ENCODE measurements at places on chromosomes 6 and 20. TPM values are rescaled to one million over a fixed set of nuclear protein-coding genes. Genes with fewer than 3 reads are reported as not detected.

DNA sequence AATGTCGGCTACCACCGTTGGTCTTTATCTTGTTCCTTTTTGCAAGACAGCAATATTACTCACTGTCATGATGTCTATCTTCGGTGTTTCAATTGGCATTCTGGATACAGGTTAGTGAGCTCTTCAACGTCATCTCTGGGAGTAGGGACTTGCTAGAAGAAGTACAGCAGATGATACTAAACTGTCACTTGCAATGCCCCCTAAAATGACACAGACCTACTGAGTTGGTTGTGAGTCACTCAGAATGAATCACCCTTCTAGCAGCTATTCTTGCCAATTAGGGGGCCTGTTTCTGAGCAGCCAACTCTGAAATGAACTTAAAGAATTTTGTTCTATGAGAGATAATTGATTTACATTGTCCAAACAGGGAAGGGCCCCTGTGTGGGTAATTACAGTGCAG is 176.5 kb downstream of the SLC16A10 start:
- peaks cover 6% of the 10 kb centered on the region for H3K36me3 ChIP-seq
- H3K27me3 ChIP-seq, result no peaks in the 10 kb centered on the region
- no peaks in the 10 kb centered on the region for H3K4me1 ChIP-seq
- DNase-seq, result no peak
- H3K4me3 ChIP-seq, result no peak overlapping the region

GRCh38 chr20:63322933-63323273 is 29.9 kb downstream of the COL20A1 start:
- H3K27ac ChIP-seq, result no peak overlapping the region
- no peak overlapping the region for H3K4me3 ChIP-seq
- H3K4me1 ChIP-seq, result no peaks in the 10 kb centered on the region
- H3K36me3 ChIP-seq, result no peaks in the 10 kb centered on the region
- H3K27me3 ChIP-seq, result no peaks in the 10 kb centered on the region

The RBM38 gene
- 80.5 TPM for total RNA-seq

The RNF39 gene
- total RNA-seq, result 0.85 TPM

- H3K4me3 ChIP-seq, result no peak overlapping the region
- H3K36me3 ChIP-seq, result no peaks in the 10 kb centered on the region
- no peaks in the 10 kb centered on the region for H3K27me3 ChIP-seq
- no peak for DNase-seq
- H3K27ac ChIP-seq, result no peak overlapping the region
Observed at GRCh38 chr20:33012327-33013189, 5.1 kb downstream of the BPIFB2 start.

The MCCD1 gene
- not detected for total RNA-seq

The CDH4 gene
- 4.2 TPM for total RNA-seq

DNA sequence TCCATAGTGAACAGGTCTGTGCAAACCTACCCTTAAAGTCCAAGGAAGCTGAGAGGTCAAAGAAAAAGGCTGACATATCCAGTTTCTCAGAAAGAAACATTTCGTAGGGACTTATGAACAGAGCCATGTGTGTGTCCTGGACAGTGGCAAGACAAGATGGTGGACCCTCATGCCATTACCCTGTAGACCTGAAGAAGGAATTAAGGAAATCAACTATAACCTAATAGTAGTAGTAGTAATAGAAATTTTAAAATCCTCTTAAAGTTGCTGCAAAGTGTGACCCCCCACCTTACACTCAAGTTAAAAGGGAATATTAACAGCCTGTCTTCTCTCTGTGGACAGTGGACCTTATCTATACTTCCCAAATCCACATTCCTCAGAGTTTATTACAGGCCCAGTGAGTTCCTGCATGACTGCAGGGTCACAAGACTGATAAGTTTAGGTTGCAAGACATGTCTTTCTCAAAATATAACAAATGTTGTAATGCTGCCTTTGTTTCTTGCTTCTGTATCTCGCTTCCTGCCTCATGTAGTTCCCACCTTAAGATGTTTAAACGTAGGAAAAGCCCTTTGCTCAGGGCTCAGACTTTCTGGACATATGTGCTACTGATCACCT is 10.6 kb downstream of the IL22RA2 start:
- no peak overlapping the region for H3K4me3 ChIP-seq
- H3K4me1 ChIP-seq, result no peaks in the 10 kb centered on the region
- no peak for DNase-seq
- H3K27ac ChIP-seq, result no peak overlapping the region
- H3K27me3 ChIP-seq, result no peaks in the 10 kb centered on the region

The LRRC1 gene
- 16.6 TPM for total RNA-seq

DNA sequence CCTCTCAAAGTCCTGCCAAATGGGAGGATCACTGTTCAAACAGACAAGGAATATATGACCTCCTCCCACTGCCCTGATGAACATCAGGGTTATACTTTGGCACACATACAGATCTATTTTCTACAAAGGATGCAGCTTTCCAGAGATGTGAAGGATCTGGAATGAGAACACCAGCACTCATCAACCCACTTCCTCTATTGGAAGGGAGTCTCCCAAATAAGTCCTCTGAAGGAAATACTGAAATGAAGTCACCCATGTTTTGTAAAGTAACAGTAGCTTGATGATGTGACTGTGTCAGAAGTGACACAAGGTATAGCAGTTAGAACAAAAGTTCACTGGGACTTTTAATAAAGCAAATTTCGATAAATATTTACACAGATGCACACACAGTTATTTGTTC is 104.9 kb downstream of the OGFRL1 start:
- no peak overlapping the region for H3K4me3 ChIP-seq
- peaks cover 12% of the 10 kb centered on the region for H3K4me1 ChIP-seq
- H3K36me3 ChIP-seq, result no peaks in the 10 kb centered on the region
- no peak overlapping the region for H3K27ac ChIP-seq

DNA sequence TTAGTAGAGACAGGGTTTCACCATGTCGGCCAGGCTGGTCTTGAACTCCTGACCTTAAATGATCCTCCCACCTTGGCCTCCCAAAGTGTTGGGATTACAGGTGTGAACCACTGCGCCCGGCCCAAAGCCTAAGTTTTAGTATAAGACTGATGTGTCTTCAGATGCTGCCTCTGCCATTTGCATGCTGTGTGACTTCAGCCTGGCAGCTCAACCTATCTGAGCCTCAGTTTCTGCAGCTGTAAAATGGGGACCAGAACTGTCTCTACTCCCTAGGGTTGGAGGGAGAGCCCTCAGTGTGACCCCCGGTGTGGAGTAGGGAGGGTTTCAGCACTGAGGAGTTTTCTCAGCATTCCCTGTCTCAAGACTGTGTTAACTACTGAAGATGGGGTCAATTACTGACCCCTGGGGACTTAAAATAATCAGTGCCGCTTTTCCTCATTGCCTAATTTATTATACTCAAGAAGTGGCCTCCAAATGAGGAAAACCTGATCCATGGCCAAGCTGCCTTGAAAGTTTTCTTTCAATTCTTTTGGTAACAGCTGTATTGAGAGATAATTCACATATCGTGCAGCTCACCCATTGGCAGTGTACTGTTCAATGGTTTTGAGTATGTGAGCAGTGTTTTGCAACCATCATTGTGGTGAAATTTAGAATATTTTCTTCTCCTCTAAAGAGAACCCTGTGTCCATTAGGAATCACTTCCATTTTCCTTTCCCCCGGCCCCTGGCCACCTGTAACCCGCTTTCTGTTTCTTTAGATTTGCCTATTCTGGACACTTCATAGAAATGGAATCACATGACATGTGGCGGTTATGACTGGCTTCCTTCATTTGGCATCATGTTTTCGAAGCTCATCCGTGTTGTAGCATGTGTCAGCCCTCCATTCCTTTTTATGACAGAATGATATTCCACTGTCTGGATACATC is 64.8 kb downstream of the PHACTR3 start:
- H3K4me1 ChIP-seq, result no peaks in the 10 kb centered on the region
- H3K4me3 ChIP-seq, result no peak overlapping the region
- H3K36me3 ChIP-seq, result no peaks in the 10 kb centered on the region
- DNase-seq, result no peak

DNA sequence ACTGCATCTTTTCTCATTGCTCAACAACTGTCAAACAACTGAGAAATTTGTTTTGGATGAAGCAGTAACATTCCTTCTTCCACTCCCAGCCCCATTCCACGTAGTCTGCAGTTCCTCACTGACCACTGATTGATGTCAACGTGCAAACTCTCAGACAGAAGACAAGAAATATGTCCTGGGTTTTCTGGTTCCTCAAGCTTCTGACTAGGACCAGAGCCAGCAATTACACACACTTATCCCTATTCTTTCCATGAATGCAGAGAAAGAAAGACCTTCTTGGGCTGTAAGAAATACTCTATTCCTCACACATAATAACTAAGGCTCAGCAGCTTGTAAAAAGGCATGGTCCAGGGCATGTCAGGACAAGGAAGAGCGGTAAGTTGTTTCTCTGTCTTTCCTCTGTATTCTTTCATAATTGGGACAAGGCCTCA is 790.1 kb upstream of the SLC35B3 start:
- H3K4me3 ChIP-seq, result no peak overlapping the region
- no peaks in the 10 kb centered on the region for H3K4me1 ChIP-seq
- no peaks in the 10 kb centered on the region for H3K36me3 ChIP-seq
- DNase-seq, result no peak
- H3K27ac ChIP-seq, result no peak overlapping the region

DNA sequence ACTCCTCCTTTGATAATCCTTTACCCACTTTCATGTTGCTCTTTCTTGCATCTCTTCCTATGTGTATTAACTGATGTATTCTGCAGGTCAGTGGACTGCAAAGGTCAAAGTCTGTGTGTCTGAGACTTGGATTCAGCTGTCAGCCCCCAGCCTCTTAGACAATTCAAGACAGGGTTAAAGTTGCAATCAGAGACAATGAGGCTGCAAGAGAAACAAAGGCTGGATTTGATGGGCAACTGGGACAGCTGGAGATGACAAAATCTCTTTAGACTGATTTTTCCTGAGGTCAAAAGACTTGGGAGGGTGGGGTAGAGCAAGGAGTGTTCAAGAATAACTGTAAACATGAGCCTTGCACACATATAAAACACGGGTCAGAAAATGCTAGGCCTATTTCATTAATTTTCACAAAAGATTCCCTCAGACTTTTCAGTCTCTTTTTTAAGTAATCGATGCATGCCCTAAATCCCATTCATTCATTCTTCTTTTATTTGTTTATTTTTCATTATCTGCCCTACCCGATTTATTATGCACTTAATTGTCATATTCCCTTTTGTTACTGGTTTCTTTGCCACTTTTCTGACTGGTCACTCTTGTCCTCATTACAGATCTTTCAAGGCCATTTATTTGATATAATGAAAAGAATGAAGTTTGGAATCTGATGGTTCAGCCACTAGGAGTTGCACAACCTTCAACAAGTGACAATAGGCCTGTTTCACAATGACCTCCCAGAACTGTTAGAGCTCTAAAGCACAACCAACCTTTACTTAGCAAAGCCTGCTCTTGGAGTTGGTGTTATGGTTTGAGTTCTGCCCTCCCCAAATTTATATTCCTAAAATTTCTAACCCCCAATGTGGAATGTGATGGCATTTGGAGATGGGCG is 33.8 kb upstream of the AKAP12 start:
- no peaks in the 10 kb centered on the region for H3K27me3 ChIP-seq
- no peaks in the 10 kb centered on the region for H3K36me3 ChIP-seq
- H3K27ac ChIP-seq, result no peak overlapping the region
- no peak overlapping the region for H3K4me3 ChIP-seq
- no peak for DNase-seq

DNA sequence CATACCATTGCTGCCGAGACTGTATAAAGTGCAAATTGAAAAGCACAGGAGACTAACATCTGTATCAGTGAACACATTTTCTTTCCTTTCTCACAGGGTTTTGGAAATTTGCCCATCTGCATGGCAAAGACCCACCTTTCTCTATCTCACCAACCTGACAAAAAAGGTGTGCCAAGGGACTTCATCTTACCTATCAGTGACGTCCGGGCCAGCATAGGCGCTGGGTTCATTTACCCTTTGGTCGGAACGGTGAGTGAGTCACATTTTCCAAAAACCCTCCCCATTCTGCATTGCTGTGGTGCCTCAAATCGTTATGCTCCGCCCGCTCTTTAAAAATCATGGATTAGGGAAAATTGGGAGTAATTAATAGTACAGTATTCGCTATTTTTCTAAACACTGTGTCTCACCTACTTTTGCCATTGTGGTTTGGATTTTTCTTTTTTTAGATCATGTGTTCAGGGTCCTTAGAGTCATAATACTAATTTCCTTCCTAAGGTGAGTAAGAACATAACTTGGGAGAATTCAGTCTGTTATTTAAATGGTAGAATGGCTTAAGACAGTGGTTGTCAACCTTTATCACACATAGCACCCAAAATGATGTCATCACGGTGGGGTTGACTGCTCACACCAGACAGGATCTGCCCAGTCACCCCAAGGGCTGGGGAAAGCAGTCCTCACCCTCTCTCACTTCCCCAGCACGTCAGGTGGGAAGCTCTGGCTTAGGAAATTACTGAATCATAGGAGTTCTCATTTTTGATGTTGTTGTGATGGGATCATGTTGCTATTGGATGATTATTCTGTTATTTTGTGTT is 171.6 kb downstream of the MTHFD1L start:
- no peak overlapping the region for H3K4me3 ChIP-seq
- 0 out of 2 replicates have a peak, but pooled peaks cover 4% of the 10 kb centered on the region for H3K36me3 ChIP-seq
- no peaks in the 10 kb centered on the region for H3K4me1 ChIP-seq
- no peaks in the 10 kb centered on the region for H3K27me3 ChIP-seq
- no peak overlapping the region for H3K27ac ChIP-seq
- DNase-seq, result no peak

- H3K4me1 ChIP-seq, result no peaks in the 10 kb centered on the region
- H3K27ac ChIP-seq, result no peak overlapping the region
- no peak for DNase-seq
- no peak overlapping the region for H3K4me3 ChIP-seq
- no peaks in the 10 kb centered on the region for H3K27me3 ChIP-seq
- no peaks in the 10 kb centered on the region for H3K36me3 ChIP-seq
Observed at GRCh38 chr6:63819831-63820230, 184.2 kb downstream of the PHF3 start.

The KCNK5 gene
- 57.4 TPM for total RNA-seq

- no peaks in the 10 kb centered on the region for H3K36me3 ChIP-seq
- H3K4me3 ChIP-seq, result no peak overlapping the region
- no peak for DNase-seq
- no peak overlapping the region for H3K27ac ChIP-seq
- H3K4me1 ChIP-seq, result no peaks in the 10 kb centered on the region
- no peaks in the 10 kb centered on the region for H3K27me3 ChIP-seq
Observed at GRCh38 chr6:79421707-79422484, 115.3 kb downstream of the LCA5 start.

The BNIP5 gene
- total RNA-seq, result not detected

GRCh38 chr6:169950558-169950957 is 199.1 kb downstream of the ERMARD start:
- no peak for DNase-seq
- H3K27ac ChIP-seq, result no peak overlapping the region
- no peaks in the 10 kb centered on the region for H3K36me3 ChIP-seq
- H3K4me3 ChIP-seq, result no peak overlapping the region
- no peaks in the 10 kb centered on the region for H3K4me1 ChIP-seq

- H3K4me3 ChIP-seq, result peak overlapping the region; percentile 15
- H3K36me3 ChIP-seq, result no peaks in the 10 kb centered on the region
- H3K4me1 ChIP-seq, result peaks cover 24% of the 10 kb centered on the region
- H3K27me3 ChIP-seq, result no peaks in the 10 kb centered on the region
- peak; percentile 78 for DNase-seq
Observed at GRCh38 chr20:23061734-23062561, 12.5 kb upstream of the THBD start.

All from GM23338 (cell line).